ENCODE measurements at places on chromosomes 3 and 15.

DNA sequence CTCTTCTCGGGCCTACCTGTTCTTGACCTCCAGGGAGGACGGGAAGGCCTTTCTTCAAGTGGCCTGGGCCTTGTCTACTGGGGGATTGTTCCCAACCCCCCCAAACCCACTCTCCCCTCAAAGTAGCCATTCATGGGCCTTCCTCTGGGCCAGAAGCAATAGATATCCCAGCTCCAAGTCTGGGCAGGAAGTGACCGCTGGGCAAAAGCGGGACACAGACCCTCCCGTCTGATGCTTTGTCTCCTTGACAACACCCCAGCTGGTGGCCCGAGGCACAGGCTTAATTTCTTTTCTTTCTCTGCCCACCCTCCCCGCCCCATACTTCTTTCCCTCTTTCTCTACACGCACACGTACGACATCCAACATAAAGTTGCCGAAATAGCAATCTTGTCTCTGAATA lies 41.4 kb upstream of the FEZF2 start:
- no peak for DNase-seq

DNA sequence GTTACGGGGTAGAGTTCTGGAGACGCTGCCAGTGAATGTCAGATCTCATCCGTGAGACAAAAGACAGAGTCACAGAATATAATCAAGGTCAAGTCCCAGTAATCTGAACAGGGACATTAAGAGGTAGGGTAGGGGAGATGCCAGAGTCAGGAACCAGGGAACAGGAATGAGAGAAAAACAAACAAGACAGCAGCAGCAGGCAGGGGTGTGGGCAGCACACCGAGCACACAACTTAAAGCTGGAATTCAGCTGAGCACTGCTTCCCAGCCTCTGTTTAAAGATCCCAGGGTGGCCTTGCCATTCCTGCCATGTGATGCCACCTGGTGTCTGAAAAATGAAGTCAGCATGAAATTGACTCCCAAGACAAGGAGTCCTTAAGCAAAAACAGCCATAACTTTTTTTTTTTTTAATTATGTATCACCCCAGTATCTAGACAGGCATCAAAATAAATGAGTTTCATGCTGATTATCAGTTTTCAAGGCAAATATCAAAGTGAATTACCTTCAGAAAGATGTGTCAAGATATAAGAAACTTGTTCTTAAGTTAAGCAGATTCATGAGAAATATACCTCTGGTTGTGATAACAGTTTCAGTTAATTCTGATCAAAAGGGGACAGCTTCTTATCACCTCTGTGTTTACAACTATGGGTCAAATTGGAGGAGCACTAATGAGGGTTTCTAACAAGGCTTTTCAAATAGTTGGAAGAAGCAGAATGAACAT lies 203.7 kb downstream of the SLC9A9 start:
- no peak for DNase-seq

DNA sequence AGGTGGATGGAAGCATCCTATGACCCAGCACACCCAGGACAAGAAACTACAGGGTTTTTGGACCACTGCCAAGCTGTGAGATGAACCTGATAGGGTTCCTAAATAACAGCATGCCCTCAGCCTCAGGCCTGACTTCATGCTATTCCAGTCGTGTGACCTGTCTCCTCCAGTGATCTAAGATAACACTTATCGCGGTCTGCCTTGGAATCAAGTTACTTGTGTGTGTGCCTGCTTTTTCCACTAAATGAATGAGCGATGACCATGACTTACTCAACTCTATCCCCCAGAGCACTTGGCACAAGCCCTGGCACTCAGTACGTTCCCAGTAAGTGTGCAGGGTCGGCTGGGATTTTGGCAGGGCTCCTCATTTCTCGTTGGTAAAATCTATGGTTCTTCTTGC lies 172.7 kb upstream of the TP63 start:
- DNase-seq: no peak

- DNase-seq: no peak
Observed at GRCh38 chr3:2261747-2262146, 163.1 kb downstream of the CNTN4 start.

- DNase-seq: no peak
Observed at GRCh38 chr15:74050556-74051234, 31.7 kb downstream of the GOLGA6A start.

DNA sequence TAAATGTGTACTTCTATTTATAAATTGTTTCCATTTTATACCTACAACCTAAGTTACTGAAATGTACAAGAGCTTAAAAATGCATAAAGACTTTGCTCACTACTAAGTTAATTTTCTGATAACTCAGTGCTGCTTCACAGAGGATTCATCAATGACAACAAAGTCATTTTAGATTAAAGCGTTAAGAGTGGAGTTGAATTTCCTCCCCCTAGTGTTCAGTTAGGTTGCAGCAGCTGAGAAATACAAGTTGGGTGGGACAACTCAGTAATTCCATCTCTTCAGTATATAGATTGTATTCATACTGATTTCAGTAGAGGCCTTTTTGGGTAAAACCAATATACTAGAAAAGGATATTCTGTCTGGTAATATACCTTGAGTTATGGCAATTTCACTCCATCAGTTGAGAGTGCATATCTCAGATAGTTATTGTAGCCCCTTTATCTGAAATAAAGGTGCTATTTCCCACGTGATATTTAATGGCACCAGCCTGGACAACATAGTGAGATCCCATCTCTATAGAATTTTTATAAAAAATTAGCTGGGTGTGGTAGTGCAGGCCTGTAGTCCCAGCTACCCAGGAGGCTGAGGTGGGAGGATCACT lies 6.9 kb upstream of the RPL35A start:
- no peak for DNase-seq

DNA sequence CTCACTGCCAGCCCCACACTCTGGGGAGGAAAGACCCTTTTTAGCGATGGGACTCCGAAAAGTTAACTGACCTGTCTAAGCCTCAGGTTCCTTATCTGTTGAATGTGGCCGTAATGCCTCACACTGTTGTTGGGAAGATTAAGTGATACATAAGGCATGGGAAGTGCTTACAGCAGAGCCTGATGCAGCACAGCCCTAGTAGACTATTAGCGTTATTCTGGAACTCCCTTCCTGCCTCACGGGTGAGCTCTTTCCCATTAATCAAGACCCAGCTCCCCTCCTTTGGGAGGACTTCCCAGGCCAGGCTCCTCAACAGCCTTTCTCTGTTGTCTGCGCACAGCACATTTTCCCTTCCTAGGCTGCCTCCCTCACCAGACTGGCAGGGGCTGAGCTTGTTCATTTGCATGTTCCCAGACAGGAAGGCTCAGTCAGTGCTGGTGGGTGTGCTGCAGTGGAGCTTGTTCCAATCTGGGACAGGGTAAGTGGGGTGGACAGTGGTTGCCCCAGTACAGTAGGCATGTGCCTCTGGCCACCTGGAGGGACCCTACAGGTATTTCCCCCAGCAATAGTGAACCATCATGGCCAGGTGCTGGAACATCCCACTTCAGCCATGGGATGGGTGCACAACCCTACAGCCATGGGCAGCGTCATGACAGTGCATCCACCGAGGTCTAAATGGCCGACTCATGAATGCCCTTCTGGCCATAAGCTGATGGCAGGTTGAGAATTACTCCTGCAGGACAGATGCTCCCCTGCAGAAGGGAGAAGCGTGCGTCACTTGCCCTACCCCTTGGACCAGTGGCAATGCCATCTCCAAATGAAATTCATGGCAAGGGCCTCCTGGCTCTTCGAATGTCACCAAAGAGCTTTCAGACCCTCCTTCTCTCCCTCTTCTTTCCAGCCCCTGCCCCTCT lies 5.8 kb upstream of the PSTPIP1 start:
- DNase-seq: no peak

- DNase-seq: no peak
Observed at GRCh38 chr3:87733671-87734367, 325.0 kb downstream of the CGGBP1 start.

DNA sequence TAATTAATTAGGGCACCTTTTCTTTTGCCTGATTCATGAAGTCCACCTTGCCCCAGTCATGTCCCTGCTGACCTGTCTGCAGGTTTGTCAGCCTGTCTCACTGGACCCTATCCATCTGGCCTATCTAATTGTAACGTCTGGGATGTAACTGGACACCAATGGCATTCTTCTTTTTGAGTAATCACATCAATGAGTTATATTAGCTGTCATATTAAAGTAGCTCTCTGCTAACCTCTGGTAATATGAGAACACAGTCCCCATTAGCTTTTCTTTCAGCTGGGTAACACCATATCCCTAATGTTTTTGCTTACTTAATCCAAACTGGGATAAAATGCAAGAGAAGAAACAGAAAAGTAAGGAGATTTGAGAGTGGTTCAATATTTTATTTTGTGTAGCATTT lies 166.2 kb upstream of the VEPH1 start:
- DNase-seq: no peak

GRCh38 chr15:79431636-79432344 lies at the start of gene MINAR1:
MINAR1 (plus strand) TSS chr15:79432336; CDS start chr15:79456148, 23,812 bp downstream.
- no peak for DNase-seq

GRCh38 chr3:46365041-46365440 lies 5.7 kb upstream of the CCR5 start:
- DNase-seq: no peak

GRCh38 chr15:82798531-82799166 lies 7.2 kb downstream of the FSD2 start:
- no peak for DNase-seq

DNA sequence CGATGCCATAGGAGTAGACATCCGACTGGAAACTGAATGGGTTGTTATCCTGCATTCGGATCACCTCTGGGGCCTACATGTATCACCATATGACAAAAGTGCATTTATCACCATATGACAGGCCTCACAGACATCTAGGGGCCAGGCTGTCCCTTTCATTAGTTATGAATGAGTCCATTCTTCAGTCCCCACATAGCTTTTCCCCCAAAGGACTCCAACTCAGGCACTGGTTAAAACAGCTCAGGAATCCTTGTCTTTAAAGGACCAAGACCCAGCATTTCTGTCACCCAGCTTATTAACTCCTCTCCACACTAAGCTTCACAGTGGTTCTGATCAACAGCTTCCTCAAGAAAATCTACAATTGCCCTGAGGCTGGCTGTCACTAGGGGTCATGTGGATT lies 28.3 kb downstream of the MKRN2 start:
- no peak for DNase-seq

DNA sequence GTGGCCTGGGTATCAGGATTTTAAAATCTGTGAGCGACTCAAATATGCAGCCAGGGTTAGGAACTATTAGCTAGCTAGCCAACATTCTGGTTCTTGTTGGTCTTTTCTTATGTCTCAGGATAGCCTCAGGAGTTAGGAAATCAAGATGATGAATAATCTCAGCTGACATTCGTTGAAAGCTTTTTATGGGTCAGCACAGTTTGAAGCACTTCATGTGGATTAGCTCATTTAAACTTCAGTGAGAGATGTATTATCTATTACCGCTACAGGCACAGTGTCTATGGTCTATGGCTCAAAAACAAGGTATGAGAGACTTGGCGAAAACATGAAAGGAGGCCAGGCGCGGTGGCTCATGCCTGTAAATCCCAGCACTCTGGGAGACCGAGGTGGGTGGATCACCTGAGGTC lies 187.5 kb upstream of the THRB start:
- no peak for DNase-seq

- DNase-seq: no peak
Observed at GRCh38 chr15:78938658-78939488, 6.0 kb downstream of the CTSH start.

GRCh38 chr15:53226559-53226958 lies 436.4 kb upstream of the ONECUT1 start:
- DNase-seq: no peak

GRCh38 chr3:9582332-9582731 lies 28.7 kb upstream of the LHFPL4 start:
- DNase-seq: no peak

DNA sequence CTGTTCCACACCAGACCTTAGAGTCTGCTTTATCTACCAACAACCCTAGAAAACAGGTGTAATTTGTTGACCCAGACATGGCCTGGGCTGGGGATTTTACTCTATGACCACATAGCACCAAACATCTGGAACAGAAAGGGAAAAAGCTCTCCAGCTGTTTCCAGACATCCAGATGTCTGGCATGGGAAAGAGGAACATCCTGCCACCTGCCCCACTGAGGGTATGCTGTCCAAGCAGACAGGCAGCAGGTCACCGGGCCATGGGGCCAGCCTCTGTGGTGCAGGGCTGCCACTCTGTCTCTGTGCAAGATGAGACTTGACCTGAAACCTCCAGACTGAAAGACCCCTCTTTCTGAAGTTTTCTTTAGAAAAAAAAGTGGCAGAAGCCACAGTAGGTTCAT lies 359.3 kb upstream of the ICE2 start:
- no peak for DNase-seq

GRCh38 chr3:112010636-112011035 lies 11.9 kb downstream of the TAGLN3 start:
- no peak for DNase-seq

DNA sequence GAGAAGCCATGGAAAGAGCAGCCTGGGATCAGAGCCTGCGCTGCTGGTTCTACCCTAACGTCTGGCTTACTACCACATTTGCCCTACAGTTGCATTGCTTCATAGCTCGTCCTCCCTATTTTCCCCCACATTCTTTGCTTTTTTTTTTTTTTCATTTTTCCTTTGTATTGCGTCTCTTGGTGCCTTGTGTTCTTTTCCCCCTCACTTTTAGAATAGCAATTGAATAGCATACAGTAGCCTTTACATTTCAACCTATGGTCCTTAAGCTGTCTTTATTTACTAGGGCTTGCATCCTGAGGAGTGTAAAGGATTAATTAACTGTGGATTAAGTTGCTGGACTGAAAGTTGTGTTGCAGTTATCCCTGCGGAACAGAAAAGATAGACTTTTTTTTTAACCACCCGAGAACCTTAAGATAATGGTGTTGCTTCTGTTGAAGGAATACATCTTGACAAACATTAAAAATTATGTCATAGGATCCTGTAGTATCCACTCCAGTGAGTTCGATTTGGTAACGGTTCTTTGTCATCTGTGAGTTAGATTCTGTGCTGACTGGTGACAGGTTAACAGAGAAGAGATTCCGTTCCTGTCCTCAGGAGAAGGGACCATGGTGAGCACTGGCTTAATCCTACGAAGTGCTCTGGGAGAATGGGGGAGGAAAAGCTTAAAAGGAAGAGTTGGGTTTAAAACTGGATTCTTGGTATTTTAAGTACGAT lies 417.4 kb upstream of the NAALADL2 start:
- no peak for DNase-seq

- no peak for DNase-seq
Observed at GRCh38 chr3:150000641-150001040, 29.9 kb upstream of the PFN2 start.

DNA sequence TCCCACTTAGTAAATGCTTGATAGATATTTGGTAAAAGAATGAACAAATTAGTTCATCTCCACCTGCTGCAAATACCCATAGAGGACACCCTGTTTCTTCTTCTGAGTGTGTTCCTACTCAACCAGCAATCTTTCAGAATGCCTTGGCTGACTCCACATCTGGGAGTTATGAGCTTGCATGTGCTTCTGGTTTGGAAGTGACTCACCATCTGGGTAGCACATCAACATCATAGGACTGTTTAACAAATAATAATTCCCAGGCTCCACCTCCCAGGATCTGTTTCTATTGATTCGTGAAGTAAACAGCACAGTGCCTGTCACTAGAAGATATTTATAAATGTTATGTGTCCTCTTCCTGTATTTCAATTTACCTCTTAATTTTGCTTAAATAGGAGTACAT lies 580.1 kb downstream of the ROBO2 start:
- DNase-seq: no peak

DNA sequence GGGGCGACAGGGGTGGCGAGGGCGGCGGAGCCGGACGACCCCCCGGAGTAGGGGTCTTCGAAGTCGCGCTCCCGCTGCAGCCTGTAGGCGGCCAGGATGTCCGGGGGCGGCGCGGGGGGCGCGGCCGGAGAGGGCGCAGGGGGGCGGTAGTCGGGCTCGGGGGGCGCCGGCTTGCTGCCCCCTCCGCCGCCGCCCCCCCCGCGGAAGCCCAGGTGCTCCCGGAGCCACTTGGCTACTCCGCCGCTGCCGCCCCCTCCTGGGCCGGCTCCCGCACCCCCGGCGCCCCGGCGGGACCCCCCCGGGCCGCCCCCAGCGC lies 230 bp downstream of the SHF start:
- DNase-seq: no peak
